ENCODE measurements at places on chromosomes 1 and 21. TPM values are rescaled to one million over a fixed set of nuclear protein-coding genes. Genes with fewer than 3 reads are reported as not detected.

Gene ADIPOR1
- total RNA-seq: 73.9 TPM

Gene TMEM201
- 20.0 TPM for total RNA-seq

Gene ZFP69B
- total RNA-seq: 2.6 TPM

Gene CFAP141
- total RNA-seq: not detected

Gene AP4B1
- 12.3 TPM for total RNA-seq

Gene SLC22A15
- 2.6 TPM for total RNA-seq

Gene FCAMR
- total RNA-seq: not detected

Gene UBASH3A
- total RNA-seq: not detected

Gene CNR2
- total RNA-seq: not detected

Gene KCNQ4
- 1.0 TPM for total RNA-seq

Gene WDR77
- total RNA-seq: 81.2 TPM

Gene WLS
- 14.4 TPM for total RNA-seq

Gene GUCA2B
- total RNA-seq: not detected

Gene BMP8B
- 0.58 TPM for total RNA-seq

Gene BMP8A
- not detected for total RNA-seq

Gene LDLRAD1
- not detected for total RNA-seq

Gene FMO1
- not detected for total RNA-seq

Gene IVNS1ABP
- total RNA-seq: 75.6 TPM

Gene AIRE
- not detected for total RNA-seq

Gene ITLN2
- total RNA-seq: not detected

Gene ACTL8
- not detected for total RNA-seq

Gene TMIGD3
- total RNA-seq: not detected

Gene ERVH48-1
- total RNA-seq: not detected

Gene ARHGEF10L
- total RNA-seq: 27.8 TPM

Data from epithelial cell of proximal tubule (primary cell).